ENCODE measurements at places on chromosomes 1 and 21. TPM values are rescaled to one million over a fixed set of nuclear protein-coding genes. Genes with fewer than 3 reads are reported as not detected.

DNA sequence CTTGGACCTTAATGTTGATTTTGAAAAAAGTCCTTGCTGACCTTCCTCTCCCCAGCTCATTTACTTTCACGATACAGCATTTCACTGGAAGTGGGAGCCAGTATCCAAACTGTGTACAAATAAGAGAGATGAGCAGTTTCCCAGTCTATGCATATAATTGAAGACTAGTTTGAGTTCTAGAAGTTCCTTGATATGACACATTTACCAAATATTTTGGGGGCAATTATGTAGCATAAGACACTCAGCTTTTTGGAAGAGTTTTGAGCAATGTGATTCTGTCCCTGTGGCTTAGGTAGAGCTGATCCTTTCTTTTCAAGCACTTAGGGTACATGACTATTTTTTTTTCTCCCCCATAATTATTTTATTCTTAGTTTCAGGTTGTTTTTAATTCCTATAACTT lies 26.4 kb downstream of the GIPC2 start:
- DNase-seq = no peak

- DNase-seq = no peak
Observed at GRCh38 chr1:53172426-53173128, 24.0 kb upstream of the CPT2 start.

The FMO1 gene
- not detected for total RNA-seq

DNA sequence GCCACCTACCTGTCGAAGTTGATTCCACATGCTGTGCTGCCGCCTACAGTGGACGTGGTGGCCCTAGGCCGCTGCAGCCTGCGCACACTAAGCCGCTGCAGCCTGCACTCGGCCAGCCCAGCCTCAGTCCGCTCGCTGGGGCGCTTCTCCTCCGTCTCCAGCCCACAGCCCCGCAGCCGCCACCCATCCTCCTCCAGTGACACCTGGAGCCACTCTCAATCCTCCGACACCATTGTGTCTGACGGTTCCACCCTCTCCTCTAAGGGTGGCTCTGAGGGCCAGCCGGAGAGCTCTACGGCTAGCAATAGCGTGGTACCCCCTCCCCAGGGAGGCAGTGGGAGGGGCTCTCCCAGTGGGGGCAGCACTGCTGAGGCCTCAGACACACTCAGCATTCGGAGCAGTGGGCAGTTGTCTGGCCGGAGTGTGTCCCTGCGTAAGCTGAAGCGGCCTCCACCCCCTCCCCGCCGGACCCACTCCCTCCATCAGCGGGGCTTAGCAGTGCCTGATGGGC lies 46.9 kb downstream of the YARS1 start:
- DNase-seq = no peak

DNA sequence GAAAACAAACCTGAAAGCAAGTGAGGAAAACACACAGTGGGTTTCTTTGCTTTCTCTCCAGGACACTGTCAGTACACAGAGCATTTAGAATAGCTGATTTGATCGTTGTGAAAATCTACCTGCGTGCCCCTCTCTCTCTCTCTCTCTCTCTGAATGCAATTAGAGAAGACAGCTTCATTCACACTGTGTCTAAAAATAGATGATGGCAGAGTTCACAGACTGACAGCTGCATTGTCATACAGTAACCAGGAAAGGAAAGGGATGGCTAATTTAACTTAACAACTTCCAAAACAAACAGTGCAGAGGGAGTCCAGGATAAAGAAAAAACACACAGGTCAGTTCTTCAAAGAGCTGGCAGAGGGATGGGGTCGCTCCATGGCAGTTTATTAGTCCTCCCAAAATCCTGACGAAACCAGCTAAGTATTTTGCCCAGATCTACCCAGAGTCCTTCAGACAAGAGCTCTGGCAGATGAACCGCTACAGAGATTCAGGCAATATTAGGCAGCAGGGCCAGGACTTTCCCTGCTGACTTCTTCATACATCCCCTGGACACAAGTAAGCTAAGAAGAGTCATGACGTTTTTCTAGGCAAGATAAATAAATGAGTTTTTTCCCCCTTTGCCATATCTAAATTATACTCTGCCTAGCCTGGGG lies 58.9 kb downstream of the WLS start:
- DNase-seq = no peak

GRCh38 chr1:23202263-23202749 lies 15.0 kb downstream of the HTR1D start:
- no peak for DNase-seq

The GUCA2A gene
- total RNA-seq = not detected

DNA sequence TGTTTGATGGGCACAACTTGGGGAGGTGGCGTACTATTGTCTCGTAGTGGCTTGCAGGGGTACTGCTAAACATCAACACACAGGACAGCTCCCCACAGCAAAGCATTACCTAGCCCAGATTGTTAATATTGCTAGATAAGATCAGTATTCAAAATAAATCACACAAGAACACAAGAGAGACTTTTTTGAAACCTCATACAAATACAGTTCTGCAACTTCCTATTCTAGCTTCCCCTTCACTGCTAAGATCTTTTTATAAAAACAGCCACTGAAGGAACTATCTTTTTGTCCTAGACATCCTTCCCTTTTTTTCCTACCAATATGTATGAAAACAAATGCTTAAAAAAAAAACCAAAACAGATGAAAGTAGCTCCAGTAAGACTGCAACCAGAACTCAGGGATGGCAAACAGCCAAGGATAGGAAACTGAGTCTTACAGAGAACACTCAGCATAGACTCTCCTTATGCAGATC lies 137.8 kb upstream of the KRTAP19-8 start:
- no peak for DNase-seq

The TRABD2B gene
- 6.2 TPM for total RNA-seq

The ZNF648 gene
- total RNA-seq = not detected

- no peak for DNase-seq
Observed at GRCh38 chr1:222970711-222971110, 155.9 kb downstream of the DISP1 start.

Measured in left cardiac atrium (tissue), 4 donors.